ENCODE measurements at places on chromosomes 3 and 15. TPM values are rescaled to one million over a fixed set of nuclear protein-coding genes. Genes with fewer than 3 reads are reported as not detected.

The LNP1 gene
- polyA plus RNA-seq, result 6.1 TPM

The FAM107A gene
- polyA plus RNA-seq, result 0.93 TPM

The SCN11A gene
- 4.0 TPM for polyA plus RNA-seq

The CHRD gene
- polyA plus RNA-seq, result 18.7 TPM

The MESP1 gene
- 1.3 TPM for polyA plus RNA-seq

The UBE2E2 gene
- 32.0 TPM for polyA plus RNA-seq

The MAP1A gene
- 45.2 TPM for polyA plus RNA-seq

The C3orf49 gene
- polyA plus RNA-seq, result 0.41 TPM

The RBP2 gene
- not detected for polyA plus RNA-seq

The PODXL2 gene
- 5.3 TPM for polyA plus RNA-seq

The TGM4 gene
- polyA plus RNA-seq, result not detected

The ECE2 gene
- polyA plus RNA-seq, result not detected

The BHLHE40 gene
- polyA plus RNA-seq, result 29.5 TPM

The MASP1 gene
- polyA plus RNA-seq, result 5.4 TPM

The ISLR2 gene
- polyA plus RNA-seq, result 4.2 TPM

The MME gene
- polyA plus RNA-seq, result 5.3 TPM

The RCCD1 gene
- polyA plus RNA-seq, result 14.1 TPM

The NMNAT3 gene
- polyA plus RNA-seq, result 4.0 TPM

The MAP3K13 gene
- 14.0 TPM for polyA plus RNA-seq

The ZNF501 gene
- 5.2 TPM for polyA plus RNA-seq

The TF gene
- 5.9 TPM for polyA plus RNA-seq

The ARHGEF26 gene
- polyA plus RNA-seq, result 11.3 TPM

The MYRIP gene
- 0.83 TPM for polyA plus RNA-seq

The KCNMB3 gene
- polyA plus RNA-seq, result 3.8 TPM

The ITPKA gene
- polyA plus RNA-seq, result 0.90 TPM

The PLSCR5 gene
- polyA plus RNA-seq, result not detected

The SLC7A14 gene
- polyA plus RNA-seq, result 0.58 TPM

The C3orf85 gene
- not detected for polyA plus RNA-seq

The EXOG gene
- polyA plus RNA-seq, result 17.4 TPM

The ENTPD3 gene
- polyA plus RNA-seq, result 0.71 TPM

The MYLK gene
- 23.9 TPM for polyA plus RNA-seq

The NANOGP8 gene
- polyA plus RNA-seq, result not detected

The GOLGA6L10 gene
- polyA plus RNA-seq, result 1.3 TPM

The STAB1 gene
- polyA plus RNA-seq, result 59.9 TPM

The ZIC1 gene
- polyA plus RNA-seq, result 12.6 TPM

The ILDR1 gene
- 0.49 TPM for polyA plus RNA-seq

The RHOV gene
- polyA plus RNA-seq, result 0.30 TPM

The C2CD4A gene
- polyA plus RNA-seq, result not detected

The TMCO5A gene
- polyA plus RNA-seq, result not detected

The EPB42 gene
- 2.5 TPM for polyA plus RNA-seq

The DUOXA2 gene
- polyA plus RNA-seq, result not detected

The CPLX3 gene
- not detected for polyA plus RNA-seq

The SCAANT1 gene
- polyA plus RNA-seq, result 1.1 TPM

The IL5RA gene
- not detected for polyA plus RNA-seq

The CSPG5 gene
- polyA plus RNA-seq, result 1.6 TPM

The SRGAP3 gene
- 24.1 TPM for polyA plus RNA-seq

The GCSAM gene
- 0.80 TPM for polyA plus RNA-seq

The PLSCR2 gene
- polyA plus RNA-seq, result not detected

The TTLL13 gene
- polyA plus RNA-seq, result not detected

The UBE2Q2 gene
- 48.4 TPM for polyA plus RNA-seq

The FAM3D gene
- not detected for polyA plus RNA-seq

Data from hindlimb muscle (tissue), 1 donor.